ENCODE measurements at places on chromosomes 3 and 15.

GRCh38 chr15:93771196-93772030, 459.9 kb upstream of the MCTP2 start:
- H3K27ac ChIP-seq, result no peak overlapping the region
- H3K4me1 ChIP-seq, result no peaks in the 10 kb centered on the region

DNA sequence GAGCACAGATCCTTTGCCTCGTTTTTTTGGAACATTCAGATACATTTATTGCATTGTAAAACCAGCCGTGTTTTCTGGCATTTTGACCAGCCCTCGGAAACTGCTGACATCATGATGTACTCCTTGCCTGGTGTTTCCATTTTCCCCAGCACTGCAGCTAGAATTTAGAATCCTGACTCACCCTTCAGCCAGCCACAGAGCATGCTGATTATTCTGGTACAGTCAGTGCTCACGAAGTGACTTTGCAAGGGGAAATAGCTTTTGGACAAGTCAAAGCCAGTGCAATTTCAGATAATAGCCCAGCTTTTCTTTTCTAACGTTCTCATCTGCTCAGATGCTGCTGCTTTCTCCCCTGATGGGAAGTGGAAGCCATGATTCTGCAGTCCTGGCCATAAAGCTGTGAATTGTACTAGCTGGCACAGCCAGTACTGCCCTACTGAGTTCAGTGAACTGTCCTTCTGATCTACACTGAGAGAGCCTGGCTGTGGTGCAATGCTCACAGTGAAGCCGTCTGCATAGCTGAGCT, 12.1 kb upstream of the CNBP start:
- no peaks in the 10 kb centered on the region for H3K27me3 ChIP-seq
- H3K4me1 ChIP-seq, result peaks cover 12% of the 10 kb centered on the region

DNA sequence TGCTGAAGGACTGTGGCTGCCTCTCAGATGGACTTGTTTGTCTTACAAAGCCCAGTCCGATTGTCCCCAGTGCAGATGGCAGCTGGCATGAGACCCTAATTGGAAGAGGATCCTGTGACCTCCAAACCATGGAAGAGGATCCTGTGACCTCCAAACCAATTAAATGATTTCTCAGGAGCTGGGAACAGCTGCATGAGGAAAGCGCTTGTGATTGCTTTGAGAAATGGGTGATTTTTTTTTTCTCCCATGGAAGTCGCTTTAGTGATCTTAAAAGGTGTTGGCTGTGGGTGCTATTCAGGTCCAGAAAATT, 68.4 kb upstream of the LARS2 start:
- no peaks in the 10 kb centered on the region for H3K4me1 ChIP-seq
- no peaks in the 10 kb centered on the region for H3K36me3 ChIP-seq
- H3K27me3 ChIP-seq, result peaks cover 13% of the 10 kb centered on the region
- H3K27ac ChIP-seq, result no peak overlapping the region

GRCh38 chr3:193812791-193813500, 219.9 kb downstream of the OPA1 start:
- no peak for DNase-seq
- H3K27me3 ChIP-seq, result peaks cover 17% of the 10 kb centered on the region
- no peak overlapping the region for H3K27ac ChIP-seq
- no peaks in the 10 kb centered on the region for H3K4me1 ChIP-seq

DNA sequence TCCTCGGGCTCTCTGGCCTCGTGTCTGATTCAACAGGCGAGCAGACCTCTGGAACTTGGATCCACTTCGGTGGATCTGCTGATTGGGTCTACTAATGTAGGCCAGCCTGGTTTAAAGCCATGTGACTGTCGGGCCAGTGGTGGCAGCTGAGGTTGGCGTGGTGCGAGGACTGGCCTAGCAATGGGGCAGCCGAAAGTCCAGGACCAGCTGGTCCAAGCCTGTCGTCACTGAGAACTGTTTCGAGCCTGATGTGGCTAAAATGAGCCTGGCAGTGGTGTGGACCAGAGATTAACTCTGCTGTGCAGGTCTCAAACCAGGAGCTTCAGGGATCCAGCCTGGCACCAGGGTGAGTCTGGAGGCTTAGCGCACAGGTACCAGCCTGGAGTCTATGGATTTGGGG, 56.4 kb upstream of the ROBO1 start:
- H3K4me3 ChIP-seq, result no peak overlapping the region
- H3K27me3 ChIP-seq, result no peaks in the 10 kb centered on the region
- no peaks in the 10 kb centered on the region for H3K4me1 ChIP-seq
- no peak overlapping the region for H3K27ac ChIP-seq

DNA sequence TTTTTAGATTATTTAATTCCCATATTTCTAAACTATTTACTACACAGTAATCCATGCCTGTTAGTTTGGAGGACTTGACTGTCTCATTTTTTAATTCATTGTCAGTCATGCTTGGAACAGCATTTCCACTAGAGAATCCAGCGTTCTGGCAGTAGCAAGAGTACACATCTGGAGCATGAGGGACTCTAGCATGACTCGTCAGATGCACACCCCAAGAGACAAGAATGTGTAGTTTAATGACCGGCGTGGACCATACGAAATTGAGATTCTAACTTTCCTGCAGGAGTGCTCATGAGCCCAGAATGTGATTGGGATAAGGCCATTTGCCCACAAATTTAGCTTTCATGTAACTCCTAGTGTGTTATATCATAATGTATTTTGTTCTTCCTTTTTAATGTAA, 48.9 kb downstream of the ASB7 start:
- H3K36me3 ChIP-seq, result peaks cover 6% of the 10 kb centered on the region
- no peak overlapping the region for H3K4me3 ChIP-seq
- H3K27me3 ChIP-seq, result no peaks in the 10 kb centered on the region

Data from T-helper 2 cell treated with Interferon-gamma antibody and Interleukin-4, amounts not matched to agents 5 μg/mL and 100 μg/mL, for 36 hours (primary cell).